GDM1 (cell line): ENCODE measurements at places on chromosomes 6 and 20.

- DNase-seq = no peak
Measured at GRCh38 chr20:10362674-10363073, 71.3 kb downstream of the MKKS start.

GRCh38 chr6:435441-436307 lies 44.1 kb downstream of the IRF4 start:
- DNase-seq = no peak

GRCh38 chr6:25174678-25175077 lies 104.5 kb upstream of the CARMIL1 start:
- DNase-seq = no peak

GRCh38 chr20:19976595-19977372 lies 40.4 kb upstream of the NAA20 start:
- no peak for DNase-seq

DNA sequence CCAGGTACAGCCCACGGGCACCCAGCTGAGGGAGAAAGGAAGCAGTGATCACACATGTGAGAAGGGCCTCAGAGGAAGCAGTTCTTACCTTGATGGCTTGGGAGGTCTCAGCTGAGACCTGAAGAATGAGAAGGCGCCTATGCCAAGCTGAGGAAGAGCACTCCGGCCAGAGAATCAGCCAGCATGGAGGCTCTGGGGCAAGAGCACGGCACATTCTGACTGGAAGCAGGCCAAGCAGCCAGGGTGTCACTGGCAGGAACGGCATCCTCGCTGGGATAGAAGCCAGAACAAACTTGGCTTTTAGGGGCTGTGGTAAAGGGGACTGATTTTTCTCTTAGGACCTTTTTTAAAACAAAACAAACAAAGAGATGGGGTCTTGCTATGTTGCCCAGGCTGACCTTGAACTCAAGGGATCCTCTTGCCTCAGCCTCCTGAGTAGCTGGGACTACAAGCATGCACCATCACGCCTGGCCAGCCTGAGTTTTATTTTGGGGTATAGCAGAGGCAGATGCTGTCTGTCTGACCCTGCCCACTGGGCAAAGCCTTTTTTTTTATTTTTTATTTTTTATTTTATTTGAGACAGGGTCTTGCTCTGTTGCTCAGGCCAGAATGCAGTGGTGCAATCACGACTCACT lies 17.6 kb downstream of the GHRH start:
- no peak for DNase-seq

DNA sequence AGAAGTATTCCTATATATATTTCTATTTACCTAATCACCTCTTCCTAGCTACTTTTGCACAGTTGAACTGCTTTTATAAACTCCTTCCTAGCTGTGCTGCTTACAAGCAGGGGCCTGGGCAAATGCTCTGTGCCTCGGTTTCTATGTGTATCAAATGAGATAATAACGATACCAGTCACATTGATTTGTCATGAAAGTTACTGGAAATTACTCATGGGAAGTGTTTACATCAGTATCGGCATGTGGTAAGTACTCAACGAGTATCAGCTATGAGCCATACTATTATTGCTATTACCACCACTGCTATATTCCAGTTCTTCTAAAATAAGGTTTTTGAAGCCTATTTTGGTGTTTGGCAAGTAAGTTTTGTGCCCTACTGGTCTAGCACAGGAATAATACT lies 4.9 kb downstream of the LAMA4 start:
- DNase-seq = no peak

DNA sequence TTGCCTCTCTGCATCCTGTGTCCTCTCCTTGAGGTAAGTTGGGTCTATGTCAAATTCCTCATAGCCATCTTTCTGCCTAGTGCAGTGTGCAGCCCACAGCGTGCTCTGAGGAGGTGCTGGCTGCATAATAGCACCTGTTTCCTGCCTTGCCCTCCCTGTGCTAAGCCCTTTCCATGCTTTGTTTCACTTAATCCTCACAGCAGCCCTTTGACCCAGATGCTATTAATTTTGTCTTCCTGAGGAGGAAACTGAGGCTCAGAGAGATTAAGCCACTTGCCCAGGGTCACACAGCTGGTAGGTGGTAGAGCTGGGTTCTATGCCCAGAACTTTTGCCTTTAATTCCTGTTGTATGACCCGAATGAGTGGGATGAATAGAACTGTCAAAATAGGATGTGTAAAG lies 13.5 kb downstream of the FAM83D start:
- DNase-seq = no peak

- DNase-seq = no peak
Measured at GRCh38 chr6:163661272-163661671, 246.8 kb downstream of the QKI start.

GRCh38 chr6:163720005-163720404 lies 305.5 kb downstream of the QKI start:
- DNase-seq = no peak

GRCh38 chr20:59743767-59744485 lies 139.6 kb downstream of the PHACTR3 start:
- no peak for DNase-seq

- DNase-seq = no peak
Measured at GRCh38 chr20:46088409-46089166, 1.2 kb downstream of the NCOA5 start.

- DNase-seq = no peak
Measured at GRCh38 chr6:37204014-37204751, 34.2 kb downstream of the PIM1 start.
